ENCODE measurements at places on chromosomes 5 and 9.

- DNase-seq, result no peak
Observed at GRCh38 chr9:120978987-120979386, 52.4 kb upstream of the TRAF1 start.

DNA sequence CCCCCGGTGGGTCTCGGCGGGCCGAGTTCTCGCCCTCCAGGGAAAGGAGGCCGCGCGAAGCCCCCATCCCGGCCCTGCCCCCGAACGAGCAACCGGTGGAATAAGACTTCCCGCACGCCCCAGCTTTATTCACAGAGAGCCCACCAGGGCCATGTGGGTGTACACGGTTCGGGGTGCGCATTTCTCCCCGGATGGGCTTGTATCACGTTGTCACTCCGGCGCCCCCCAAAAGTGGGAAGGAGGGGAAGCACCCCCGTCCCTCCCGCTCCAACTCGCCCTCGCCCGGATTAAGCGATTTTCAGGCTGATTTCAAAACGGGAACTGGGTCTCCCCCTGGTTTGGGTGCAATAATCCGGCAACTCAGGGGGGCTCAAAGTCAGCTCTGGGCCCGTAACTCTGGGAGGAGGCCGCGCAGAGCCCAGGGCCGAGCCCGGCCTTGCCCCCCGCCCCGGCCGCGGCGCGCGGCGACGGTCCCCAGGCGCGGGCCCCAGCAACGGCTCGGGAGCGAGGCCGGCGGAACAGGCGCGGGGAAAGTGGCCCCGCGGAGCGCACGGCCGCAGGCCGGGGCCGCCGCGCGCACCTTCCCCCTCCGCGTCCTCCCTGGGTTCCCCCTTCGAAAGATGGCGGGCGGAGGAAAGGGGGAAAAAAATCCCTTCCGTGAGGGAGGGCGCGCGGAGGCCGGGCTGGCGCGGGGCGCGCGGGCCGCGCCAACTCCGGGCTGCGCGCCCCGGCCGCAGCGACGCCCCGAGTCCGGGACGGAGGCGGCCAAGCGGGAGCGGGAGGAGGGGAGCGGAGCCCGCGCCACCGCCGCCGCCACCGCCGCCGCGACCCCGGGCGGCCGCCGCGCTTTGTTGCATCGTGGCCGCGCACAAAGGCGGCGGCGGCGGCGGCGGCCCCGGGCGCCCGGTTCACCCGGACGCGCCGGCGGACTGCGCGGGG, 644 bp downstream of the BRD3 start:
- no peak for DNase-seq

DNA sequence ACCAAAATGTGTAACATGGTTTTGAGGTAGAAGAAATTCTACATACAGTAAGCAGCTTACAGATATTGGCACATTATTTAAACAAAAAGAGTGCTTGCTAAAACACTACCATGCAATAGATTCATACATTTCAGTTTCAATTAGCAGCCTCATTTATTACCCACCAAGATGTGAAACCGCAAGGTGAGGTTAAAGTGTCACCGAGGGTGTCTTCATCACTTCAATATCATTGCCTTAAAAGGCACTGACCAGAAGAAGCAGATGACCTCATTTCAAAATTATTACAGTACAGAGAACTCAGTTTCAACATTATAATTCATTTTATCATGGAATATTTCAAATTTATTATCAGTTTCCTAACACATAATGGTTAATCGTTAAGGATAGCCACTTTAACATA, 302.2 kb downstream of the ISL1 start:
- no peak for DNase-seq

GRCh38 chr9:121218357-121219027, 16.8 kb upstream of the RAB14 start:
- DNase-seq, result no peak

DNA sequence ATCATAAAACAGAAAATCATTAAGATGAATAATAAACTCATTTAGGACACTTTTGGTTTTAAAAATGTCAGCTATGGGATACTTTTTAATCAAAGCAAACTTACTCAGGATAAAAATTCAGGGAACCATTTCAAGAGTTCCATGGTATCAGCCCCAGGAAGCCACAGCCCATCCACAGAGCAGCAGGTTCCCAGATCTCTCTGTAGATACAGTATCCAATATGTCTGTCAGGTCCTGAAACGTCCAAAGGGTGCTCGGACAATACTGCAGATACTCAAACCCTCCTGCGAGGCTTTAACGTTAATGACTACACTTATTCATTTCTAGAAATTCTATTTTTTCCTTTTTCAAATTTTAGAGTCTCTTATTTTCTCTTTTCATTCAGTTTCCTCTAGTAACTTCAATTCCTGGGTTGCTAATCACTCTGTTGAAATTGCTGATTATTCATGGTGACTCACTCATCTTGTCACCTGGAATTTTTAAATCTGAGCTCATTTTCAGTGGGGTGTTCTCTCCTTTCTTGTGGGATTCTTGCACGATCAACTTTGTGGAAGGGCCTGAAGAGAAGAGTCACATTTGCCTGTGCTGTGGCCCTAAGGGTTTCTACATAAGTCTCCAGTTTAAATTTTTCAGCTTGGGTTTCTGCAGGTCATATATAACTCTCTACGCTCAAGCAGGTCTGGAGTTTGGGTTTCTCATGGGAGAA, 435.8 kb downstream of the CTNND2 start:
- DNase-seq, result no peak

DNA sequence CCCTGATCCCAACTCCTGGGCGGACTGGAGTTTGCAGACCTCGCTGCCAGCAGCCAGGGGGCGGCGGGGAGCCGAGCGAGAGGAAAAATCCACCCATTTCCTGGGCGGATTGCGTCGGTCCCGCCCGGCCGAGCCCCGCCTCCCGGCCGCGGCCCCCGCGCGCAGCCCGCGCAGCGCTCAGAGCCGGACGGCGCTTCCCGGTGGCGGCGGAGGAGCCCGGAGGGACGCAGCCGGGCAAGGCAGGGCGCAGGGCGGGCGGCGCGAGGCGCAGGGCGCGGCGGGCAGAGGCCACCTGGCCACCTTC, at the start of gene OLFM1:
TSS of gene OLFM1 (plus strand) at position 180 of the 304 bp plus-strand sequence. CDS start 322 bp downstream, outside the sequence.
- no peak for DNase-seq

- no peak for DNase-seq
Observed at GRCh38 chr5:145847499-145848497, 12.7 kb upstream of the PRELID2 start.

GRCh38 chr5:94130077-94130476, 388.7 kb upstream of the POU5F2 start:
- DNase-seq, result no peak

All from T1000 (cell line).